ENCODE measurements at places on chromosomes 13 and 19.

DNA sequence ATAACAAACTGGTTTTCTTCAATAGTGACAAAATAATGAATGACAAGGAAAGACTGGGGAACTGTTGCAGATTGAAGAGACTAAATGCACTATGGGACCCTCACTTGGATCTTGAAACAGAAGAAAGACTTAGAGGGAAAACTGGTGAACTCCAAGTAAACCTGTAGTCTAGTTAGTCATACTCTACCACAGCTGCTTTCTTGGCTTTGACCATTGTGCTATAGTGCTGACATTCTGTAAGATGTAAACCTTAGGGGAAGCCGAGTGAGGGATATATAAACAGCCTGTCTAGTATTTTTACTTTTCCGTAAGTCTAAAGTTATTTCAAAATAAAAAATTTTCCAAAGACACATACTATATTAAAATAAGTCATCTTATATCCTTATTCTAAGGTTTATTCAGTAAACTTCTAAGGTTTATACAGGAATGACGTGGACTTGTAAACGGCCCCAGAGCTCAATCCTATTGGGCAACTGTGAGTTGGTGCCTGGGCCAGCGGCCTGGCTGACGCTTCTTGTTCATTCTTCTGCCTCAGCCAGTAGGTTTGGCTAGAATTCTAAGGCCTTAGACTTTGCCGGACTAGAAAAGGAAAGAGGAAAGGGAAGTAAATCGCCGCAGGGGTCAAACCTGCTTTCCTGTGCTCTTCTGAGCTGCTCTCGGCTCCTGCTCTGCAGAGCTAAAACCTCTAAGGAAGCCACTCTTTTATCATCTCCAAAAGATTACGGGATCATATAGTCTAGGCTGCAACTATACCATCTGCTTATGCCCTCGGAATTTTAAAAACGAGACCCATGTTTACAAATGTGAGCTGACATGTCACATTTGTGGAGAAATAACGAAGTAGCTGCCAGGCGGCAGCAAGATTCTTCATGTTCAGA is 33.6 kb upstream of the UBE2L5 start:
- DNase-seq: peak; percentile 5

DNA sequence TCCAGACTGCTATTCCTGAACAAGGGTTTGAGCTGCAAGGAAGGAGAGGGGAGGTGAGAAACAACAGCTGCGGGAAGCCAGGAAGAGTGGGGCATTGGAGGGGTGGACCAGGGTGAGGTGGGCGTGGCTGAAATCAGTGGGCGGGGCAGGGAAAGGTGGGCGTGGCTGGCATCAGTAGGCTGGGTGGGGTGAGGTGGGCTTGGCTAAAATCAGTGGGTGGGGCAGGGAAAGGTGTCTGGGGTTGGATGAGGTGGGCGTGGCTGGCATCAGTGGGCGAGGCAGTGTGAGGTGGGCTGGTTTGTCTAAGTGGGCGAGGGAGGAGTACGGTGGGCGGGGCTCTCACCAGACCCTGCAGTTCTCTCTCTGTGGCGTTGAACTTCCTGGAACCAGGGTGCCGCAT is 87.6 kb downstream of the MUC16 start:
- DNase-seq: no peak

- no peak for DNase-seq
Measured at GRCh38 chr19:35495107-35496064, 5.1 kb upstream of the KRTDAP start.

DNA sequence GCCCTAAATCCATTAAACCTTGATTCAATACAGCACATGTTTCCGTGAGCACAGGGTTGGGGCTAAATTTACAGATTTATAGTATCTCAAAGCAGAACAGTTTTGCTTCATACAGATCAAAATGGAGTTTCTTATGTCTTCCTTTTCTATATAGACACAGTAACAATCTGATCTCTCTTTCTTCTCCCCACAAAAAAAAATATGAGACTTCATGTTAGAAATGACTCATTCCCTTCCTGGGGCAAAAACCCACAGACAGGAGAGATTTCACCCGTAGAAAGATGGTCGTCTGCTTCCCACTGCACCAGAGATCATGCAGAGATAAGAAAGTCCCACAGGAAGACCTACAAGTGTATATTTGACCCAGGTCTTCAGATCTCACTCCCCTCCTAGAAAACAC is 7.7 kb upstream of the ZNF611 start:
- DNase-seq: no peak

DNA sequence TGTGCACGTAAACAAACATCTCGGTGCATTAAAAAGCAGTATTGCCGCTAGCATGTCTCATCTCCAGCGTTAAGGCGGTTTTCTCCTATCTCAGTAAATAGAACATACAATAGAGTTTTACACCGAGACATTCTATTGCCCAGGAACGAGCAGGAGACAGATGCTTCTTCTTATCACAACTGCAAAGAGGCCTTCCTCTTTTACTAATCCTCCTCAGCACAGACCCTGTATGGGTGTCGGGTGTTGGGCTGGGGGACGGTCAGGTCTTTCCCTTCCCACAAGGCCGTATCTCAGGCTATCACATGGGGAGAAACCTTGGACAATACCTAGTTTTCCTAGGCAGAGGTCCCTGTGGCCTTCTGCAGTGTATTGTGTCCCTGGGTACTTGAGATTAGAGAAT is 21.2 kb downstream of the ZNF233 start:
- DNase-seq: no peak

DNA sequence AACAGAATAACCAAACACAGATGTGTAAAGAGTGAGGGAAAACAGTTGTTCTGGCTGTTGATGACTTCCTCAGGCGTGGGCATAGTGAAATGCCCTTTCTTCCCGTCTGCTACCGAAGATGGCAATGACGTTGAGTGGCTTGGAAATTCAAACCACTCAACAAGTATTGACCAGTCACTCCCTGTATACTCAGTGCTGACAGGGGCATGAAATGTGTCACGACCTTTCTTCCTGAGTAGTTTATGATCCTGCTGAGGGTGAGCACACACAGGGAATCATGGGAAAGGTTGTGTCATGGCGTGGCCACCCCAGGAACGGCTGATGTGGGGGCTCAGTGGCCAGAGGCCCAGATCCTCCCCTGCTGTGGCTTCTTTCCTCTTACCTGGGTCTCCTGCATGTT is 87.8 kb upstream of the C1QTNF9B start:
- no peak for DNase-seq

DNA sequence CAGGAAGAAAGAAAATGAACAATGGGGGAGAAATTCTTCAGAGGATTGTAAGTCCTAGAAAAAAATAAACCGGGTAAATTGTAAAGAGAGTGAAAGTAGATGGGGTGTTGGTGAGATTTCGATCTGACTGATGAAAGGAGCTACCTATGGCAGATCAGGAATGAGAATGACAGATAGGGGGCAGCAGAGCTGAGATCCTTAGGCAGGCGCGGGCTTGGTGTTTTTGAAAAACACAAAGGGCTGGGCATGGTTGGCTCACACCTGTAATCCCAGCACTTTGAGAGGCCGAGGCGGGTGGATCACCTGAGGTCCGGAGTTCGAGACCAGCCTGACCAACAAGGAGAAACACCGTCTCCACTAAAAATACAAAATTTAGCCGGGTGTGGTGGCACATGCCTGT is 1468.6 kb upstream of the SLC10A2 start:
- DNase-seq: no peak

DNA sequence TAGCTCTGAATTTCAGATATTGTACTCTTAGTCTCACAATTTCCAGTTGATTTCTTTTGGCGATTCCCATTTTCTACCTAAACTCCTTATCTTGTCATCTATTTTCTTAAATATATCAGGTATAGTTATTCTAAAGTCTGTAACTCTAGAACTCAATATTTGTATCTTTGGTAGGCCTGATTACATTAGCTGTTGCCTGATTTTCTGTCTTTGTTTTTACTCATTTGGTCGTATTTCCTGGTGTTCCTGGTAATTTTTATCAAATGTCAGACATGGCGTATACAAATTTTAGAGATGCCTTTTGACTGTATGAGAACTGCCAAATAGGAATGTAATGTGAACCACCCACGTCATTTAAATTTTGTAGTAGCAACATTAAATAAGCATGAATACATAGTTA is 266.7 kb downstream of the ZNF536 start:
- DNase-seq: no peak

DNA sequence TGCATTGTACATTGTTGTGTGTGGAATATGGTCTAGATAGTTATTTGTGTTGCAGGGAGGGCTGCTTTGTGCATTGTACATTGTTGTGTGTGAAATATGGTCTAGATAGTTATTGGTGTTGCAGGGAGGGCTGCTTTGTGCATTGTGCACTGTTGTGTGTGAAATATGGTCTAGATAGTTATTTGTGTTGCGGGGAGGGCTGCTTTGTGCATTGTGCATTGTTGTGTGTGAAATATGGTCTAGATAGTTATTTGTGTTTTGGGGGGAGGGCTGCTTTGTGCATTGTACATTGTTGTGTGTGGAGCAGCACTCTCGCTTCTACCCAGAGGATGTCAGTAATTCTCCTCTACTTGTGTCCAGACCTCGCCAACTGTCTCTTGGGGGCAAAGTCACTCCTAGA is 36.3 kb upstream of the ZNF835 start:
- DNase-seq: no peak

- no peak for DNase-seq
Measured at GRCh38 chr13:38670627-38671026, 16.2 kb upstream of the FREM2 start.

DNA sequence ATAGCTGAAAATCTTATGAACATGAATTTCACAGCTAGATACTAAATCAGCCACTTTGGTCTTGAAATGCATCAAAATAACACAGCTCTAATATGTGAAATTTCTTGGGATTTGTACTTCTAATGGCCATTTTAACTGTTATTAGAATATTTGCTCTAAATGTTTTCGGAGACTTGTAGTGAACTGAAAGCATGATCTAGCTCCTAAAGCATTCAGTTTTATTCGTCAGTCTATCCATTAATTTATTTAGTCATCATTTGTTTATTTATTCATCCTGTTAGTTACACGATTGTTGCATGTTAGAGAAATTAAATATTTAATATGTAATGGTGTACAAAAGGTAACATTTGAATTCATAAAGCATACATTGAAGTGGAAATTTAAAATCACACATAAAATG is 1132.7 kb downstream of the SLITRK1 start:
- DNase-seq: no peak

GRCh38 chr13:80235166-80235966 is 105.6 kb downstream of the SPRY2 start:
- no peak for DNase-seq

DNA sequence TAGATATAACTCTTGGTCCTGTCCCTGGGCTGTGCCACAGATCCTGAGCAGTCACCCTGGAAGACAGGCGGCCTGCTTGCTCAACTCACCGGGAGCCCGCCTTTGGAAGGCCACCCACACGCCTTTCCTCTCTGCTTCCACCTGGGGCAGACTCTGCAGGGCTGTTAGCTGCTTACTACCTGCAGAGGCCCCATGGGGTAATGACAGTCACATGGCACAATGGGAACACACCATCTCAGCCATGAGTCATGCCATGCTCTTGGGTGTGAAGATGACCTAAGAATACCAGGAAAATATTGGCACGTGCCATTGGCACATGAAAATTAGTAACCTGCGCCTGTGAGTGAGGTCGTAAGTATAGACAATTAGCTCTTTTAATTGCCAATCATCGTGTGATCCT is 108.6 kb downstream of the COL4A2 start:
- DNase-seq: no peak

DNA sequence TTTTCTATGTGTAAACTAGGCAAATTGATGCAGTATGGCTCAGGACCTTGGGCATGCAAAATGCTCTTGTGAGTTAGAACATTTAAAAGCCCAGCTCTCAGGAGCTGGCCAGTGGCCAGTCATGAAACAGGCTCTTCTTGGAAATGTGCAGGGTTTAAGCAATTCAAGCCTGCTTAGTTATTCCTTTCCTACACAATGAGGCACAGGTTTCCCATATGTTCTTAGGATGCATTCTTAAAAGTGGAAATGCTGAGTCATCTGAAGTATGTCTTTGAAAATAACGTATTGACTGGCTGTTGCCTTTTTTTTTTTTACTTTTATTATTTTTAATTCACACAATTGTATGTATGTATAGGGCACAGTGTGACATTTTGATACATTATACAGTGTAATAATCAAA is 300.7 kb downstream of the SLC7A1 start:
- DNase-seq: no peak

DNA sequence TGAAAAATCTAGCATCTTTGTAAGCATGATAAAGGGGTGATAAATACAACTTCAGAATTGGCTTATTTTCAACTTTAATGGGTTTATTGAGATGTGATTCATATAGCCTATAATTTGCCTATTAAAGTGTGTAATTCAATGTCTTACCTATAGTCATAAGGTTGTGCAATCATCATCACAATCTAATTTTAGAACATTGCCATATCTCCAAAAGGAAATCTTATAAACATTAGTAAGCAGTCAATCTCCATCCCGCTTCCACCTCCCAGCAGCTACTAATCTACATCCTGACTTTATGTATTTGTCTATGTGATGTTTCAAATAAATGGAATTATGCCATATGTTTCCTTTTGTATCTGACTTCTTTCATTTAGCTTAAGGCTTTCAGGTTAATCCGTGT is 145.2 kb upstream of the KLHL1 start:
- DNase-seq: no peak

- DNase-seq: no peak
Measured at GRCh38 chr19:2235381-2236063, 607 bp downstream of the PLEKHJ1 start.

DNA sequence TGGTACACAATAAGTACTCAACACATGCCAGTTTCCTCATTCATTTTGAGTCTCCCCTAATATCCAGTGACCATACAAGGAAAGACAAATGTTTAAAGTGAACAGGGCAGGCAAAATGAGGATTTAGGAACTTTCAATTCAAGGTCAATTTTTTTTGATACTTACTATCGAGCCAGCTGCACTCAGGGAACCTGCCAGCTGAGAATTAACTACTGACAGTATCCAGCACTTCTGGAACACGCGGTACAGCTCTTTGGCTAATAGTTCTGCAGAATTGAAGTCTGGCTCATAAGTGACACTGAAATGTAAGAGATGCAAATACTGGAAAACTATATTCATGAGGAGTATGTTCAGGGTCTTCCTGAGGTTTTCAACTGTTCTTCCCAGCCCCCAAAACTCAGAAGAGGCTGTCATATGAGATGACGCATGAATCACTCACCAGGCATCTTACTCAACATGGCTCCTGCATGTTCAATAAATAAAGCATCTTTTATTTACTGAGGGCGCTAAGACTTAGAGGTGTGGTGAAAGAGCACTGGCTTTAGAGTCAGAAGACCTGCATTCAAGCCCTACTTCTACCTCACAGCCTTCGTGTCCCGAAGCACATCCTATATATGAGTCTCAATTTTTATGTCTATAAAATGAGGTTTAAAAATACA is 25.6 kb downstream of the RUBCNL start:
- DNase-seq: no peak

DNA sequence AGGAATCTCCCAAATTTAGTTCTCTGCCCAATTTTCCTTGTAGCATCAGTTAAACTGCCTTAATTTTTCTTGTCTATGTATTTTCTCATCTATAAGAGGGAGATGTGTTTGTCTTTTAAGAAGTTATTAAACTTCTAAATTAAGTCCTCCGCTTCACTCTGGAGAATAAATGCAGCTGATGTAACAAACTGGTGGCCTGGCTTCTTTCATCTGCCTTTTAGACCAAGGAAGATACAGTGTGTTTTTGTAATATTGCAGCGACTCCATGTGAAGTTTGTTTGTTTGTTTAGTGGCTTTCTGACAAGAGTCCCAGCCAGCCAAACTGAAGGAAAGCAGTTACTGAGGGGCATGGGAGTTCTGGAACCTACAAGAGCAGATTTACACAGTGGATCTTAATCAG is 56.4 kb downstream of the KLF12 start:
- no peak for DNase-seq

- DNase-seq: no peak
Measured at GRCh38 chr19:2050349-2050990, 574 bp downstream of the MKNK2 start.

GRCh38 chr13:47337781-47338507 is 441.1 kb upstream of the HTR2A start:
- DNase-seq: no peak

- no peak for DNase-seq
Measured at GRCh38 chr13:112859128-112859816, 109.7 kb upstream of the MCF2L start.

All from esophagus squamous epithelium (tissue), 5 donors.